Pulmonary artery endothelial cell (primary cell): ENCODE measurements at places on chromosomes 2 and 18. TPM values are rescaled to one million over a fixed set of nuclear protein-coding genes. Genes with fewer than 3 reads are reported as not detected.

- no peak for DNase-seq
These were observed 13.6 kb downstream of the UPP2 start for GRCh38 chr2:158115202-158115767.

GRCh38 chr2:186130748-186131641 is 355.1 kb upstream of the ZC3H15 start:
- DNase-seq = no peak

- DNase-seq = no peak
These were observed 72.4 kb upstream of the SLC66A3 start for GRCh38 chr2:11082880-11083279.

- DNase-seq = no peak
These were observed 218.9 kb downstream of the NDUFA10 start for GRCh38 chr2:239806276-239806675.

- DNase-seq = no peak
These were observed 4.7 kb upstream of the CFAP65 start for GRCh38 chr2:219045937-219046550.

COL4A4 gene
- total RNA-seq = 0.18 and 0.99 TPM in 2 replicates

LYPD6B gene
- total RNA-seq = not detected in 2 replicates
